Left lung (tissue), 14 donors: ENCODE measurements at places on chromosomes 1 and 21. TPM values are rescaled to one million over a fixed set of nuclear protein-coding genes. Genes with fewer than 3 reads are reported as not detected.

Gene LCE1B
- not detected for total RNA-seq

DNA sequence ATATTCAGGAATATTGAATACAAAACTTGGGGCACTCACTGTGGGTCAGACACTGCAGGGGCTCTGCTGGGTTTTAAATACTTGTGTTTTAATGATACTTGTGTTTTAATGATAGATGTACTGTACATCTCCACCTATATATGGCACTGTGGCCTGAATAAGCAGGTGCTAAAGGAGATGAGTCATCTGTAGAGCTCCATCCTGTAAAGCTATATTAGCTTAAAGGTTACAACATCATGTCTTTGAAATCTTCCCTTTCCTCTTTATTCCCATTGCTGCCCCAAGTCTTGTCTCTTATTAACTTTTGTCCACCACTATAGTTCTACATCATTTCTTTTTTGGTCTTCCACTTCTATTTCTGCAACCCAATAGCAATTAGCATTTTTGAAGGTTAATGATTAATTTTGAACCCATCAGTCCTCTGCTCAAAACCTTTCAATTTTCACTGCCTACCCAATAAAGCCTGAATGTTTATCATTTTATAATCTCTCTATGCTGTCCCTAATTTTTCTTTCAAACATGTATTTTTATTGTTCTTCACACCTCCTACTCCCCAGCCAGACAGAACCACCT, 113.3 kb upstream of the PTGFR start:
- H3K4me1 ChIP-seq, result no peaks in the 10 kb centered on the region
- no peak for DNase-seq
- H3K36me3 ChIP-seq, result no peaks in the 10 kb centered on the region
- H3K27me3 ChIP-seq, result no peaks in the 10 kb centered on the region

DNA sequence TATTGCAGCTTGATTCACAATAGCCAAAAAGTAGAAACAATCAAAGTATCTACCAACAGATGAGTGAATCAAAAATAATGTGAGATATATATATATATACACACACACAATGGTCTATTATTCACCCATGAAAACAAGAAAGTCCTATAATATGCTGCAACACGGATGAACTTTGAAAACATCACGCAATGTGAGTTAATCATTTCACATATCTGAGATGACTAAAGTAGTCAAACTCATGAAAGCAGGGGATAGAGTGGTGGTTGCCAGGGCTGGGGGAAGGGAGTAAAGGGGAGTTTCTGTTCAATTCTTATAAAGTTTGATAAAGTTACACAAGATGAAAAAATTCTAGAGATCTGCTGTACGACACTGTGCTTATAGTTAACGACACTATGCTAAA, 1234.8 kb downstream of the MRPL39 start:
- H3K27me3 ChIP-seq, result no peaks in the 10 kb centered on the region
- H3K4me3 ChIP-seq, result no peak overlapping the region
- H3K27ac ChIP-seq, result no peak overlapping the region
- H3K4me1 ChIP-seq, result no peaks in the 10 kb centered on the region
- no peaks in the 10 kb centered on the region for H3K36me3 ChIP-seq

Gene STPG1
- total RNA-seq, result 8.7 TPM

Gene DEPDC1
- total RNA-seq, result 0.81 TPM

Gene TNNI3K
- total RNA-seq, result 1.6 TPM

GRCh38 chr1:116326486-116326885, 46.6 kb upstream of the ATP1A1 start:
- no peak overlapping the region for H3K4me3 ChIP-seq
- no peak for DNase-seq
- peak overlapping the region; percentile 6 for H3K27ac ChIP-seq
- no peaks in the 10 kb centered on the region for H3K4me1 ChIP-seq
- no peaks in the 10 kb centered on the region for H3K27me3 ChIP-seq
- no peaks in the 10 kb centered on the region for H3K36me3 ChIP-seq

Gene SOAT1
- 102 TPM for total RNA-seq

GRCh38 chr1:23600283-23600682, 41.0 kb upstream of the ID3 start:
- no peak overlapping the region for H3K27ac ChIP-seq
- DNase-seq, result no peak
- H3K4me3 ChIP-seq, result no peak overlapping the region
- H3K4me1 ChIP-seq, result no peaks in the 10 kb centered on the region
- H3K36me3 ChIP-seq, result no peaks in the 10 kb centered on the region

DNA sequence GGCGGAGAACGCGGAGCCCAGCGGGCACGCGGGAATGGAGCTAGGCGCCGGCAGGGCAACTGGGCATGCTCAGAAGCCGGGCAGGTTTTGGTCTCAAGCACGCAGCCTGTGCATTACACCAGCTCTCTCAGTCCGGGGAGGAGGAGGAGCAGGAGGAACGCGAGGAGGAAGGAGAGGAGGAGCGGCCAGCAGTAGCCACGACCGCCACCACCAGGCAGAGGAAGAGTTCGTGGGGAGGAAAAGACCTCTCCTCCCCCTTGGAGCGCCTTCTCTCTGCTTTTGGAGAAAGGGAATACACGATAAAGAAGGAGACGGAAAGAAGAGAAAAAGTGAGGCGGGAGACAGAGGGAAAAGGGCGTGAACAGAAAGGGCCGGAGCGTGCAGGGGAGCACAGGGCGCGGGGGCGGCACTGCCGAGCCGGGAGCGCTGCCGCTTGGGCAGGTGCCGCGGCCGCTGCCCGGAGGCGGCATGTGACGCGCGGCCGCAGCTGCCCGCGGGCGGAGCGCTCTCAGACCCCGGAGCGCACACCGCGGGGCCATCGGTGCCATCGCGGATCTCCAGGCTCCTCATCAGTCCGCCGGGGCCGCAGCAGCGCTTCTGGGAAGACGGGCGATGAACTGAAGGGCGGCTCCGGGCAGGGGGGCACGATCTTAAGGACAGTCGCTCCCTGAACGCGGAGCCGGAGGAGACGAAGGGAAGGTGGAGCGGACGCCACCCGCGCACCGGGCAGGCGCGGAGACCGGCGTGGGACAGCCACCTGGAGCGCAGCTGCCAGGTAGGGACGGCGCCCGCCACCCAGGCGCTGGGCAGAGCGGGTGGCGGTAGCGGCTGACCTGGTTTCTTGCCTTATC, at the start of gene CHRM3:
CHRM3 (plus strand) TSS at position 116 of the 851 bp plus-strand sequence. CDS start 520,884 bp downstream, outside the sequence.
- H3K4me1 ChIP-seq, result peaks cover 23% of the 10 kb centered on the region
- no peaks in the 10 kb centered on the region for H3K36me3 ChIP-seq
- peak; percentile 86 for DNase-seq
- no peak within 1 kb of the TSS for H3K27ac ChIP-seq
- peak within 1 kb of the TSS; percentile 50 for H3K4me3 ChIP-seq

DNA sequence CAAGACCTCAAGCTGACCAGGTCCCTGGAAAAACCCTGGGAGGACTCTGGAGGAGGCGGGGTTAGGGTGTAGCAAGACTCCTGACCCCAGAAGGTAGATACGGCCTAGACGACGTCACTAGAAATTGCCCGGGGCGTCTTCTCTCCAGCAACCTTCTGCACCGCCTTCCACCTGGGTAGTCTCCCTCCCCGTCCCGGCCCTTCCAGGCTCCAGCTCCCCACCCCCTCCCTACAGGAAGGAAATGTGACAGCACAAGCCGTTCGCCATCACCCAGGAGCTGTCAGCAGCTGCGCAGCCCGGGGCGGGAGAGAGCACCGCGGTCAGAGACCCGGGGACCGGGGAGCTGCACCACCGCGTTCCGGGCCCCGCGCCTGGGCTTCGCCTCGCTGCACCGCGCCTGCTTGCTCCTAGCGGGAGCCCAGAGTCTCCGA, 20.0 kb downstream of the SERTAD4 start:
- H3K27me3 ChIP-seq, result peaks cover 10% of the 10 kb centered on the region
- peak overlapping the region; percentile 13 for H3K4me3 ChIP-seq
- H3K36me3 ChIP-seq, result no peaks in the 10 kb centered on the region
- no peak for DNase-seq

- H3K36me3 ChIP-seq, result no peaks in the 10 kb centered on the region
- no peaks in the 10 kb centered on the region for H3K27me3 ChIP-seq
- no peak for DNase-seq
- H3K4me3 ChIP-seq, result no peak overlapping the region
Measured at GRCh38 chr1:232653789-232654188, 23.9 kb upstream of the SIPA1L2 start.

DNA sequence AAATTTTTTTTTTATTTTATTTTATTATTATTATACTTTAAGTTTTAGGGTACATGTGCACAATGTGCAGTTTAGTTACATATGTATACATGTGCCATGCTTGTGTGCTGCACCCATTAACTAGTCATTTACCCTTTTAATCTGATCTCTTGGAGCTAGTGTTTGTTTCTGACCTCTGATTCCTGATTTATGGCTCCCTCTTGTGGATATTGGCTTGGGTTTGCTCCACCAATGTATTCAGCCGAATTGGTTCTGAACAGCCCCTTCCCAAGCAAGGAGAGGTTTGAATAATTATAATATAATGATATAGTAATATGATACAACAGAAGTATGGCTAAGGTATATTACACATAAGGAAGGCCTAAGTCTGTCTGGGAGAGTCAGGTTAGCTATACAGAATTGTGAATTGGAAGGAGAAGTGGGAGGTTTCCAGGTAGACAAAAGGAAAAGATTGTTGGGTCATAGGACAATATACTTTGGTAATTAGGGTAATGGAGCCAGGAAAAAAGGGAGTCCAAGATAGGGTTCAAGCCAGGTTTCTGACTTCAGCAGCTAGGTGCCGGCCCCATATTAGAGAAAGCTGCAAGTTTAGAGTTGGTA, 53.1 kb upstream of the HMCN1 start:
- no peak for DNase-seq
- H3K36me3 ChIP-seq, result no peaks in the 10 kb centered on the region
- no peak overlapping the region for H3K27ac ChIP-seq
- peaks cover 4% of the 10 kb centered on the region for H3K4me1 ChIP-seq
